ENCODE measurements at places on chromosomes 2 and 18.

DNA sequence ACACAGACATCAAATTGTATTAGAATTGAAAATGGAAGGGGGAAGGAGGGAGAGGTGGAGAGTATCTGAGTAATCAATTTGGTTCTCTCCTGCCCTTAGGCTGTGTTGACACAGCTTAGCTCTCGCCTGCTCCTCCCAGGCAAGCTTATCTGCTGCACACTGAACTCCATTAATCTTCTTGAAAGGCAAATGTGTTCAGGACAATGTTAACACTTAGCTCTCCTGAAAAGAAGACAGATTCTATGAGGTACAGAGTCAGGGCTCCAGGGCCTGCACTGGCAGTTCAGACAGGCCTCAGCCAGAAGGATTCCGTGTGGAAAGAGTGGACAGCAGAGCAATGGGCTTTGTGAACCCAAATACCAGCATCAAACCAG lies 430.0 kb upstream of the TNP1 start:
- H3K27ac ChIP-seq = 0 out of 2 replicates have a peak overlapping the region, but pooled peaks have one; percentile 9
- peaks cover 37% of the 10 kb centered on the region for H3K4me1 ChIP-seq
- peak; percentile 74 for DNase-seq
- no peak overlapping the region for H3K4me3 ChIP-seq
- no peaks in the 10 kb centered on the region for H3K27me3 ChIP-seq
- no peaks in the 10 kb centered on the region for H3K36me3 ChIP-seq

- H3K27ac ChIP-seq = no peak overlapping the region
- peaks cover 56% of the 10 kb centered on the region for H3K36me3 ChIP-seq
- no peak overlapping the region for H3K4me3 ChIP-seq
- peaks cover 5% of the 10 kb centered on the region for H3K4me1 ChIP-seq
Observed at GRCh38 chr2:1642066-1642861, 102.1 kb downstream of the PXDN start.

DNA sequence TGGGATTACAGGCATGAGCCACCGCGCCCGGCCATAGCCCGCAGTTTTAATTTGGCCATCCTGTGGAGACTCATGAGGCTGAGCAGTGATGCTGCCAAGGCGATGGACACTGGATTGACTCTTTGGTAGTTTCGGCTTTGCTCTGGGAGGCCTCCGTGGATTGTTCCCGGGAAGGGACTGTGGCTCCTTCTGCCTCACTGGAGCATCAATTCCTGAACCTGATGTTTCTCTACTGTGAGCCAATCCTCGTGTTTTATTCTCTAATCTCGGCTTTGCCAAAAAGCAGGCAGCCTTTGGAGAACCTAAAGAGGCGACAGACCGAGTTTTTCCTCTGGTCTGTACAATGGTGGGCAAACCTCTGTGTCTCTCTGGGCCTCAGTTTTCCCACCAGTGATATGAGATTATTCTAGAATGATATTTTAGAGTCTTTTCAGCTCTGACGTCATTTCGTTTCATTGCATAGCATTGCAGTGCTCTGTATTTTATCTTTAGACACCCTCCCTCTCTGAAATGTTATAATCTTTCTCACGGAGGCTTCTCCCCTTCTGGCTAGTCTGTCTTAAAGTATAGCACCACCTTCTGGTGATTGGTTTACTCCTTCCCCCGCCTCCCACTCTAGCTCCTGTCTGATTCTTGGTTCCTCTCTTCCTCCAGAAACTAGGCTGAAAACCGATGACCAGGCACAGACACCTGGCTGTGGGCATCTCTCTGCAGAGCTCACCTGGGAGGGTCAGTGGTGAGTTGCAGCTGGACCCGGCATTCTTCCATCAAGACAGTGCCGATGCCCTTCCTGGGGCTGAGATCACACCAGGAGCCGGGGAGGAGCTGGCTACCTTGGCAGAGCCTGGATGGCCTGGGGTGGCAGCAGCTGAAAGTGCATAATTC lies 341.3 kb downstream of the MYCN start:
- no peaks in the 10 kb centered on the region for H3K27me3 ChIP-seq
- no peaks in the 10 kb centered on the region for H3K36me3 ChIP-seq
- peak; percentile 27 for DNase-seq
- no peak overlapping the region for H3K27ac ChIP-seq

DNA sequence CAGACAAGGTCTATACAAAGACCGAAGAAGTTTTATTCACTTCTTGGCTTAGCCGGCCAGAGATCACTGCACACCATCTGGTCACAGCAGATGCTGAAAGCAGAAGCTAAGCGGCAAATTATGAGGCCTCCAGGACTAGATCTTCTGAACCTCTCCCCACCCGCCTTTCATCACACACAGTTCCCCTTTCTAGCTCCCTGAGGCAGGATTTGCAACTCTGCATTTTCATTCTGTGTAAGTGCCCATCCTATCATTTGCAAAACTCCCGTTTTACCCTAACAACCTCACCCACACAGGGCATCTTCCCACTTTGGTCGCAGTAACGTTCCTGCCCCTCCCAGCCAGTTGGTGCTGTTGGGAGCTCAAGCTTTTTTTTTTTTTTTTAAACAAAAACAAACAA lies 3.1 kb upstream of the MOB1A start:
- DNase-seq = no peak
- peaks cover 9% of the 10 kb centered on the region for H3K4me1 ChIP-seq
- H3K4me3 ChIP-seq = no peak overlapping the region
- no peaks in the 10 kb centered on the region for H3K36me3 ChIP-seq

- no peaks in the 10 kb centered on the region for H3K27me3 ChIP-seq
- H3K36me3 ChIP-seq = no peaks in the 10 kb centered on the region
- H3K4me3 ChIP-seq = no peak overlapping the region
- H3K4me1 ChIP-seq = peaks cover 6% of the 10 kb centered on the region
Observed at GRCh38 chr2:231685349-231686191, 22.8 kb upstream of the PTMA start.

GRCh38 chr18:48988508-48989303 lies 37.9 kb upstream of the SMAD7 start:
- no peaks in the 10 kb centered on the region for H3K27me3 ChIP-seq
- peaks cover 38% of the 10 kb centered on the region for H3K4me1 ChIP-seq
- H3K27ac ChIP-seq = no peak overlapping the region
